ENCODE measurements at places on chromosomes 16 and 17.

DNA sequence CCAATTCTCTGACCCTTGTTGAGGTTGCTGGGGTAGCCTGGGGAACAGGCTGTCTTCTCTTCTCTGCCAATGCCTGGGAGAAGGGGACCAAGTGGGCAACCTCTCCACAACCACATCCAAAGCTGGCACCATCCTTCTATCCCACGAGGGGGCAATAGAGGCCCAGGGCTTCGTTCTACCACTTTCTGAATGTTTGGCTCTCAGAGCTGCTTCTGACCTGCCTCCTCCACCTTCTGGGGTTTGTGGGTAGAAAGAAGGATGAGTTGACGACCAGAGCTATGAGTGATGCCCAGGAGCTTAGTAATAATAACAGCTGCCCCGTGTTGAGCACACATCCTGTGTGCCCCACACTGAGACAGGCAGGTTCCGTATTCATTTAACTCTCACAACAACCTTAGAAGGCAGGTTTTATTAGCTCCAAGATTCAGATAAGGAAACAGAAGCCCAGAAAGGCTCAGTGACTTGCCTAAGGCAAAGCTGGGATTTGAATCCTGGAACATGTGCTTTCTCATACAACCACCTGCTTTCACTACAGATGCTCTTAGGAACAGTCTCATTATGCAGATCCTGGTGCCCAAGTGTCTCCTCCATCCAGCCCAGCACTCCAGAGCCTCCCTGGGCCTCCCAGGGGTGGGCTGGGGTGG is 11.1 kb downstream of the TSPOAP1 start:
- peak; percentile 89 for DNase-seq

GRCh38 chr17:27384261-27384701 is 72.0 kb upstream of the KSR1 start:
- no peak for DNase-seq

GRCh38 chr16:69329369-69330285 is 761 bp downstream of the PDF start:
- DNase-seq: peak; percentile 54

DNA sequence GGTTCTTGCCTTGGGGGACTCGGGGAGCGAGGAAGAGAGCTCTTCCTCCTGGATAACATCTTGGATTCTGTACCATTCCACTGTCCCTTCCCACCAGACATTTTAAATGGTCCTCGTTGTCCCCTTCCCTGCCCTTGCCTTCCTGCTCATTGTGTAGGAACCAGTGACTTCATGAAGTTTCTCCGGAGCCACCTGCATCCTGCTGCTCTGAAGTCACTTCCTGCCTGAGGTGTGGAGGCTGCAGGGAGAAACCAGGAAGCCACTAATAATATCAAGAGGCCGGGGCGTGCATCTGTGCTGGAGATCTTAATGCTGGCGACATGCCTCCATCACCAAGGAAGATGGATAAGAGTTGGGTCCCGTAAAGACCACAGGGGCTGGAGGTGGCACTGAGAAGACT is 6.2 kb upstream of the SLC16A13 start:
- peak; percentile 36 for DNase-seq

DNA sequence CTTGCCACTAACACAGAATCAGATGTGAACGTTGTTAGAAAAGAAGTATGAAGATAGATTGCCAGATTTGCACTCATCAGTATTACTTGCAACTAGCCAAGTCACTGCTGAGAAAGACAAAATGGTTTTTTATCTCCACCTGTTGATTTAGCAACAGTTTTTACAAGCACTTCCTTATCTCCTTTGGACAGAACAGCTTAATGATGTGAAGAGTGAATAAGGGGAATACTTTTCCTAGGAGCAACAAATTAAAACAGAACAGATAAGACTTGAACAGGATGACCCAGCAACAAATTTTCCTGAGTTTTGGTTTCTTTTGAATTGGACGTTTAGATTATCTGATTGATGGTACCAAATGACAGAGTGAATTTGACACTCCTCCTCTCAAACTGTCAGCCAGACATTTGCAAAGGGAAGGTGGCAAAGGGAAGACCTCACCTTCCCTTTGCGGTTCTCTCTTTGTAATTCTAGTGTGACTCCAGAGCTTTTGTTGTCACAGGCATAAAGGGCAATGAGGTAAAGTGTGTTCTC is 130.6 kb downstream of the NLK start:
- DNase-seq: peak; percentile 93

- no peak for DNase-seq
Observed at GRCh38 chr17:51653878-51654277, 393.5 kb downstream of the UTP18 start.

DNA sequence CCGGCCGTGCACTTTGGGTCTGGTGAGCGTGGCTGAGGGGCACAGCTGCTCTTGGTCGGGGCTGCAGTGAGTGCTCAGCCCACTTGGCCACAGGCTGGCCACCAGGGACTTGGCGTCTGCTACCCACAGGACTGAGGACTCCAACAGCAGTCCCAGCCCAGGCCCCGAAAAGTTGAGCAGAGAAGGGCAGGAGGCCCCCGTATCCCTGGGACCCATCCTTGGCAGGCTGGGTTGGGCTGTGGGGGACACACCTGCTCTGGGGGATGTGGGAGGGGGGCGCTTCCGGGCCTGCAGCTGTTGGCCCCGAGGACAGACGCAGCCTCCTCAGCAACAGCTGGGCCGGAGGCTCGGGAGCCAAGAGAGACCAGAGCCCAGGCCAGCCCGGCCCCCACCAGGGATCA is 19.4 kb upstream of the SSTR5 start:
- no peak for DNase-seq

DNA sequence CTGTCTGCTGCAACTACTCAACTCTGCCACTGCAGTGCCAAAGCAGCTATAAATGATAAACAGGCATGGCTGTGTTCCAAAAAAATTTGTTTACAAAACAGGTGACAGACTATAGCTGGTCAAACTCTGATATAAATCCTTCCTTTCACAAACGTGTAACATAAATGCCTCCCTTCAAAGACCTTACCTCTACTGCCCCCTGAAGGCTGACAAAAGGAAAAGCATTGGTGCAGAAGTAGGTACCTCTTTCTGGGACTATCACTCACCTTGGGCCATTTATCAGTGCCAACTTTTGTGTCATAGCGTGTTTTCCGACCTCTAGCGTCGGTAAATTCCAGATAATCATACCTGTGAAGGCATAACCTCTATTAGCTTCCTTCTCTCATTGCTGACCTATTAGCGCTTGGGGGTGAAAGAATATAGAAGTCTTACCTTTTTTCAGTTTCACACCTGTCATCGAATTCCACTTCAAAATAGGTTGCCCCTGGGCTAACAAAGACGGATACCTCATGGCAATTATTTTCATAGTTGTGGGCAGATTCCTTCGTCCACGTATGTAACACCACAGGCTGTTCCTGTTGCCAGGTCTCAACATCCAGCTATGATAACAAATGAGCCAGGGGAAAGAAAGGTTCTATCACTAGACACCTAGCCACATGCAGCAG is 67.9 kb downstream of the ZZEF1 start:
- DNase-seq: peak; percentile 75

GRCh38 chr16:89945654-89946053 is 2.9 kb upstream of the DEF8 start:
- no peak for DNase-seq
